Fibroblast of mammary gland (primary cell): ENCODE measurements at places on chromosomes 5 and 9.

DNA sequence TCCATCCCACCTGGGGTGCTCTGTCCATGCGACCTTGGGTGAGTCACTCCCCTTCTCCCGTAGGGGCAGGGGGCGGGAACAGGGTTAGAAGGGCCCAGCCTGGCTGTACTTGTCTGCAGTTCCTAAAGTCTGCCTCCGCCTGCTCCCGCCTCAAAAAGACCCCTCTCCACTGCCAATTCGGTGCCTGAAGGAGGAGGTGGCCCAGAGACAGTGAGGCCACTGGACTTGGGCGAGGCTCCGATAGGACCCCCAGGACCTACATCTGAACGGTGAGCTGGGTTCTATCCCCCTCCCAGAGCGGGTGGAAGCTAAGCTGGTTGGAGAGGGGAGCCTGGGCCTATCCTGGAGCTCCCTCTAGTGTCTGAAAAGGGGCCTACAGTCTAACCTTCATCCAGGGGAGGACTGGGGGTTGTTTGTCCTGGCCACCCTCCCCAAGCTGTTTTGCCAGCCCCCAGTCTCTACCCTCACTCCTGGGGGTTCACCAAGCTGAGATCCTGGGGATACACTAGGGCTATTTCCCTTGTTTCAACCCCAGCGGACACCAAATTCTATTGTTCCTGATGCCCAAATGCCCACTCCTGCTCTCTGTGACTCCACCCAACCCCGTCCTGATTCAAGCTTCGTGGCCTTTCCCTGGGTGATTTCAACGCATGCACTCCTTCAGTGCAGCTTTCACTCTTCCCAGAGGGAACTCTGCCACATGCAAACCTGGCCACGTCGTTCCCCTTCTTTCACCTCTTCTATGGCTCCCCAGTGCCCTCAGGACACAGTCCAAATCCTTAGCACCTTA lies 6.1 kb upstream of the CRB2 start:
- DNase-seq = peak; percentile 49

- no peak for DNase-seq
Measured at GRCh38 chr5:139795074-139796001, at the start of gene PSD2. TSS of gene PSD2 (plus strand) at chr5:139795808. CDS start at chr5:139809441, 13,633 bp downstream.

GRCh38 chr5:59449905-59450644 lies 443.5 kb downstream of the PDE4D start:
- peak; percentile 17 for DNase-seq

DNA sequence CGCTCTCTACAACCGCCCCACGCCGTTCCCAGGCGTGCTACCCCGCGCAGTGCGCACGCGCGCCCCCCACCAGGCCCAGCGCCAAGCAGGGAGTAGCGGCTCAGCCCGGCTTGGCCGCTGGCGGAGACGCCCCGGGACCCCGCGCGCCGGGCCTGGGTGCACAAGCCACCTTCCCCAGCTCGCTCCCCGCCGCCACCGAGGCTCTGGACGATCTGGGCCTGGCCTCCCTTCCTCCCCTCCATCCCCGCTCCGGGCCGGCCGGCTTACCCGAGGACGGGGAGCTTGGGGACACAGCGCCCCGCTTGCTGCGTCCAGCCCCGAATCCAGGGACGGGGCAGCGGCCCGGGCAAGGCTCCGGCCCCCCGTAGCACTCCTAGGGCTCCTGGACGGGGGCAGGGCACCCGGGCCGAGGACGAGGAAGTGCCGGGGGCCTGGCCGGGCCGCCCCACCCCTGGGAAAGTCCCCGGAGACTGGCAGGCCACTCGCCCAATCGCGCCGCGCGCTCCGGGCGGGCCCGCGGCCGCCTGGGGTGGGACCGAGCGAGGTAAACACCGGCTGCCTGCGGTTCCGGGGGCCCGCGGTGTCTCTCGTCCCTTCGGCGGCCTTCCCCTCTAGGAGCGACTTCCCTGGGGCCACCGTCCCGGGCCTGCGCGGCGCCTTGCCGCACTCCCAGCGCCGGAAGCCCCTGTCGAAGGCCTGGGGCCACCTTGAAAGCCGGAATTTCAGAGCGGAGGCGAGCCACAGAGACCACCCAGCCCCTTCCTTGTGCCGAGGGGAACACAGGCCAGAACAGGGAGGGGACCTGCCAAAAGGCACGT lies at the start of gene TNIP1:
TNIP1 (minus strand) TSS at position 422 of the 818 bp plus-strand sequence. CDS start 15,939 bp downstream, outside the sequence.
- peak; percentile 78 for DNase-seq

GRCh38 chr9:78167356-78167755 lies 68.5 kb upstream of the CEP78 start:
- no peak for DNase-seq

DNA sequence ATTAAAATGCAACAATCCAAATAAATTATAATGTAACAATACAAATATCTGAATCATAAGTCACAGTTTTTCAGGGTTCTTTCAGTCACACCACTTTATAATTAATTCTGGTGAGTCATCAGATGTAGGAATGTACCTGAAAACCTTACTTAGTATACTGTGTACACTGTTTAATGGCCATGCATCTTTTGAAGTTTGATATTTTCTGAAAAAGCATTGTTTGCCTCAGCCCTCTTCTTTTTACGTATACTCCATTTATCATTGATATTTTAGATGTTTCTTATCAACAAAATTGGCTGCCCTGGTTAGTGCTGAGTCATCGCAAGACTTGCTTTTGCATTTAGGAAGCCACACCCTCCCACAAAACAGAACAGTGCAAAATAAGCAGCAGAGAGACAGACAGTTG lies 218.6 kb downstream of the PJA2 start:
- peak; percentile 75 for DNase-seq

DNA sequence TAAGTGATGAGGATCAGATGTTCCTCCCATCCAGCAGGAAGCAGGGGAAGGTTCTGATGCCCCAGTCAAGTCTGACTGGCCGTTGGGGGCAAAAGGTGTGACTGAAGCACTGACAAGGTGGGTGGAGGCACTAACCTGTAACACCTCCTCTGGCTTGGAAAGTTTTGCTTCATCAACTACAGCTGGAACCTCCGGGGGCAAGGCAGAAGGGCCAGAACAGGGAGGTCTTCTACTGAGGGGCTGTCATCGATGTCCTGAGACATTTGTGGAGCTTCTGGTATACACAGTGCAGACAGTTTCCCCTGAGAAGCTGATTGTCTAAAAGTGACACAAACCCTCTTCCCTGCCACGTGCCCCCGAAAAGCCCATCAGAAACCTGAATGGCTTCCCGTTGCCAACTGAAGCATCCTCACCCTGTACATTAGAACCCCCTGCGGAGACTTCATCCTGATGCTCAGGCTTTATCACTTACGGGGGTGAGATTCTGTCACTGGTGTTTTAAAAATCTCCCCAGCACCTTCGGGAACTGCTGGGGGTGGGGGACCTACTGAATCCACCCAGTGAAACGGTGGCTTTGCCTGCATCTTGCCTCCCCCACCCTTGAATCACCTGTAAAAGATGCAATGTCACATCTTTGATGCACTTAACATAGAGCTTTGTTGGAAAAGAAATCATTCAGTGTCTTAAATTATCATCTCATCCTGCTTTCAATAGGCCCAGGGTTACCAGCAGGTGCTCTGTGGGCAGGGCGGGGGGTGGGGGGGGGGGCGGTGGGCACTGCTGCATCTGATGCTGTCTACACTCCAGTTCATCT lies 24.6 kb downstream of the TRAF1 start:
- no peak for DNase-seq

DNA sequence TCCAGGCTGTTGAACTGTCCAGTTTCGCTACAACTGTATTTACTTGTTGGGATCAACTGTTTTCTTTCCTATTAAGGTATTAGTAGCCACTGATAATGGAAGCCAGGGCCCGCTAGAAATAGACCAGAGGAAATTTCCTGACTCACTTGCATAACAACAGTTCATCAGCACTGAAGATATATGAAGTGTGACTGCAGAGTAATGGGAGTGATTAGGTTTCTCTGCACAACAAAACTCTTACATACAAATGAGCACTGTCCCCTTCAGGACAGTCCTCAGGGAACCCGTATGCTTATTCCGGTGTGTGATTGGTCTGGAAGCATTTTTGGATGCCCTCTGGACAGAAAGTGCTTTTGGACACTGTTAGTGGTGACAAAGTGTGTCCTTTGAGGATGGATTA lies 55.3 kb downstream of the LIX1 start:
- DNase-seq = no peak

DNA sequence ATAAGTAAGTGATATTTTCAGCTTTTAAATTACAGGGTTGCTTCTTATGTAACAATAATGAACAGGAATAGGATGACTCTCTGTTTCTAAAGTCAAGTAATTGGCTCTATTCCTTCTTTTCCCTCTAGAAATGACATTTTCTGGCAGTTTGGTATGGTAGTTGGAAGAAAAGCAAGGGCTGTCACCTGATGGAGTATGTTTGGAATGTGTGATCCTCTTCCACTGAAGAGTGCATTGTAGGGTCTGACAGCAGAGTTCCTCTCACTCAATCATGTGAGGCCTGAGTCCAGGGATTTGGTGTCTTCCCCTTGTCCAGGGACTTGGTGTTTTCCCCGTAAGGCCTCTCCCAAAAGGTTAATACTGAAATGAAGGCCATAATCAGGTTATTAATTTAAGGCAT lies 233.8 kb upstream of the FBXL7 start:
- no peak for DNase-seq

GRCh38 chr5:148107608-148108007 lies 43.8 kb downstream of the SPINK5 start:
- peak; percentile 2 for DNase-seq

DNA sequence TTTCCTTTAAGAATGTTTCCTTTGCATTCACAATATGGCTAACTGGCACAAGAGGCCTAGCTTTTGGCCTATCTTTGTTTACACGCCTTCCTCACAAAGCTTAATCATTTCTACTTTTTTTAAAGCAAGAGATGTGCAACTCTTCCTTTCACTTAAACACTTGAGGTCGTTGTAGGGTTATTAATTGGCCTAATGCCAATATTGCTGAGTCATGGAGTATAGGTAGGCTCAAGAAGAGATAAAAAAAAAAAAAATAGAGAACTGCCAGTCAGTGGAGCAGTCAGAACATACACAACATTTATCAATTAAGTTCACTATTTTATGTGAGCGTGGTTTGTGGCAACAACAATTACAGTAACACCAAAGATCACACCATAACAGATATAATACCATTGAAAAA lies 5.9 kb downstream of the FKBP15 start:
- peak; percentile 55 for DNase-seq

DNA sequence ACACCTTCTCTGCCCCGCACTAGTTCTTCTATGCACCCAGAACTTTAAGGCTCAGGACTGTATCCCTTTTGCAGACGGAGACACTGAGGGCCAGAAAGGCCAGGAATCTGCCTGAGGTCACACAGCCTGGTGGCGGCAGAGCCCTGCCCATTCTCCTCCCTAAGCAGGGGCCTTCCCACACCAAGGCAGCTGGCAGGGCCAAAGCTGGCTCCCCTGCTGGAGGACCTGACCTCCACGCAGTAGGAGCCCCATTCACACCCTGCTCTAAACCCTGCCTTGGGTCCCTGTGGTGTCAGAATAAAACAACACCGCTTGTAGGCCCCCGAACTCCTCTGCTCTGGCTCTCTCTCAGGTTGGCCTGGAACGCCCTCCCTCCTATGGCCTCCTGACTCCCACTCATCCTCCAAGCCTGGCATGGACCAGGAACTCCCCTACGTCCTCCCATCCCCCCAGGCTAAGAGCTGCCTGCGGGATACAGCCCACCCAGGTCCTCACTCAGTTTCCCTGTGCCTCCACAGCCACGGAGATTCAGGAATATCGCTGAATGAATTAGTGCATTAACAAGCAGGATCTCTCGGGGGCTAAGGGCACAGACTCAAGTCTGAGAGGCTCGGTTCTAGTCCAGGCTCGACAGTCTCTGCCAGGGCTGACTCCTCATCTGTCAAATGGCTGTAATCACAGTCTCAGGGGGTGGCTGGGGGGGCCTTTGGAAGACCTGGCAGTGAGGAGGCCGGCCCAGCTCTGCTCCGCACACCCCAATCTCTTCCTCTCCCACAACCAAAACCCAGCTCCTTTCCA lies 2.8 kb downstream of the ST6GALNAC6 start:
- no peak for DNase-seq

- no peak for DNase-seq
Measured at GRCh38 chr5:103340717-103341388, 82.3 kb downstream of the MACIR start.

- peak; percentile 34 for DNase-seq
Measured at GRCh38 chr5:135333732-135334515, 65.1 kb downstream of the MACROH2A1 start.

DNA sequence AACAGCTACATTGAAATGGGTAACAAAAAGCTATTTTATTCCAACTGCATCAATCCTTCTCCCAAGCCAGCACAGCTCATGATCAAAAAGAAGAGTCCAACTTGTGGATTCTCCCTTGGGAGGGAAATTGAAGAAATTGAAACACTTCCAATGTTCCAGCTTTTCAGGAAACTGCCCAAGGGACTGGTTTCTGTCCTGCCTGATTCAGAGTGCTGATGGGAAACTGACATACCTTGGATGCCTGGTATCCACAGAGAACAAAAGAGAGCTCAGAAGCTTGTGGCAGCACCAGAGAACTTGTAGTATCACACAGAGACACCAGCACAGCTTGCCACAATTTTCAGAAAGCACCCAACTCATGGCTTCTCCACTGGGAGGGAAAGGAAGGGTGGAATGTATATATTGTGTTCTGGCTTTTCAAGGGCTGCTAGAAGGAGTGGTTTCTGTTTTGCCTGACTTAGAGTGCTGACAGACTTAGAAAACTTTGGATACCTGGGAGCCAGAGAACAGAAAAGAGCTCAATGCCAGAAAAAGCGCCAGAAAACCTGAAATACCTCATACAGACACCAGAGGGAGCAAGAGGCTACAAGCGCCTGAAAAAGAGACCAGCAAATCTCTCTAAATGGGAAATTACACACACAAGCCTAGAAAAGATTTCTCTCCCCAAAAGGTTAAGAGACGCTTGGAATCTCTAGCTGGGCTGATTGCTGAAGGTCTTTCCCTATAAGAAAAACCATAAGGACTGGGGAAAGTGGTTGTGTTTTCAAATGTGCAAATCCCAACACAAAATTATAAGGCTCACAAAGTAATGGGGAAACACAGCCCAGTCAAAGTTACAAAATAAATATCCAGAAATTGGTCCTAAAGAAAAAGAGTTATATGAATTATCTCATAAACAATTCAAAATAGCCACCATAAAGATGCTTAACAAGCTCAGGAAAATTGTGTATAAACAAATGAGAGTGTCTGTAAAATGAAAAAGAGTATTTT lies 178.8 kb downstream of the SPOCK1 start:
- DNase-seq = peak; percentile 76

GRCh38 chr9:130770679-130771442 lies 64.2 kb upstream of the ABL1 start:
- DNase-seq = peak; percentile 84

- DNase-seq = no peak
Measured at GRCh38 chr9:112404508-112404932, 24.6 kb downstream of the HSDL2 start.
